ENCODE measurements at places on chromosomes 2 and 18. TPM values are rescaled to one million over a fixed set of nuclear protein-coding genes. Genes with fewer than 3 reads are reported as not detected.
A peak's percentile ranks its signal among the peaks of the same experiment; 100 is the strongest.

DNA sequence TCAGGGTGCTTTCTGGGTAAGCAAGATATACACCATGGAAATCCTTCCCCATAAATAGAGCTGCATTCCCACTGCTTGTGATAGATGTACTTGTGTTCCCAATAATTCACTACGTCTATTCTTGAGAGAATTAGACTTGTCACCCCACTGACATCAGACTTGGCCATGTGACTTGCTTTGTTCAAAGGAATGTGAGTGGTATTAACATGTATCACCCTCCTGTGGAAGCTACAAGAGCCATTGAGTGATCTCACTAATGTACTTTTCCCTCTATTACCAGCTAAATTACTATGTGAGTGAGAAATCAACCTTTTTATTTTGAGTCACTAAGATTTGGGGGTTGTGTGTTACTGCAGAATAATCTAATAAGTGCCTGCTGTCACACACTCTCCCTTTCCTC is 176.0 kb downstream of the CCDC178 start:
- DNase-seq = no peak

GRCh38 chr2:203718087-203718486 is 11.6 kb downstream of the CD28 start:
- DNase-seq = no peak

DNA sequence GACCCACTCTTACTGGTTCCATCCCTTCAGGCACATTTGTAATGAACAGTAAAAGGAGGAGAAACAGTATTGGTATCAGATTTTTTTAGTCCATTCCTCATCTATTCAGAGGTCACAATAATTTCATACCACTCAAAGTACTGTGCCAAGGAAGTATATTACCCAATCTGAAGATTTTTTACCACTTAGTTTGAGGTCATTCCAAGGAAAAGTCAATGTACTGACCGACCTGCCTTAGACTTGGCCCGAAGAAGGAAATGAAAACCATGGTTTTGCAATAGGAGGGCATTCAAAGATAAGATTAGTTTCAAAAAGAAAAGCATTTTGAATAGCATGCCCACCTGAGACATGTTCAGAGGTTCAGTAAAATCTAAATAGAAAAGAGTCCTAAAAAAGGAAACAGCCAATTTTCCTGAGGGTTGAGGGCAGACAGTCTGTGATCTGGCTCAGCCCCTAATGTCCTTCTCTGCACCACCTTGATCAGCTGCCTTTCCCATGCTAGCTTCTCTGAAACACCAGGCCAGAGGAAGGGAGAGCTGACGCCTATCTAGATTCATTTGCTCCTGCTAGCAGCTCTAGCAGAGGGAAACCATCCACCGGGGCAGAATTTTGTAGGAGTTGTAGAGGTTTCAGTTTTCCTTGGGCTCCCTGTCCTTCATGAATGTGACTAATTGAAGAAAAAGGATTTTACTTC is 107.3 kb upstream of the FZD5 start:
- DNase-seq = no peak

DNA sequence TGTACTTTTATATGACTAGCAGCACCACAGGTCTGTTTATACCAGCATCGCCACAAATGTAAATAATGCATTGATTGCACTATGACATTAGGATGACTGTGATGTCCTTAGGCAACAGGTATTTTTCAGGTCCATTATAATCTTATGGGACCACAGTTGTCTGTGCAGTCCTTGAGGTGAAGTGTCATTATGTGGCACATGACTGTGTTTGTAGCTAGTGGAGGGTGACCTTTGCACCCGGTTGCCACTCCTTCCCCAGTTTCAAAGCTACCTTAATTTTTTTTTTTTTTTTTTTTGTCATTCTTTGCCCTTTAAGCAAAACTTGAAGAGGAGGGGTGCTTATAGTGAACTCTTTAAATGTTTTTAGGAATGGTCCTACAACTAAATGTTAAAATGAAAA is 386.4 kb downstream of the THSD7B start:
- peak; percentile 38 for DNase-seq

DNA sequence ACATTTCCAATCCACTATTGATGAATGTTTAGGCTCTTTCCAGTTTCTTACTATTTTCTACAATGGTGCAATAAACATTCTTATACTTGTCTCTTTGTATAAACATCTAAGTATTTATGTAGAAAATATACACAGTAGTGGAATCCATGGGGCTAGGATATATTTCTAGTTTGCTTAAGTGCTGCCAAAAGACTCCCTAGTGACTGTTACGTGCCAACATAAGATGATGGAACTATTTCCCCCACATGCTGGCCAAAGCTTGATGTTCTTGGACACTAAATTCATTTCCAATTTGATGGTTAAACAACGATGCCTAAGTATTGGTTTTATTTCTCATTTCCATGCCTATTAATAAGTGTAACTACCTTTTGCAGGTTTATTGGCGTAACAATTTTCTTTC is 378.4 kb upstream of the HNRNPA3 start:
- DNase-seq = no peak

GRCh38 chr2:48126162-48126561 is 219.9 kb upstream of the FBXO11 start:
- no peak for DNase-seq

DNA sequence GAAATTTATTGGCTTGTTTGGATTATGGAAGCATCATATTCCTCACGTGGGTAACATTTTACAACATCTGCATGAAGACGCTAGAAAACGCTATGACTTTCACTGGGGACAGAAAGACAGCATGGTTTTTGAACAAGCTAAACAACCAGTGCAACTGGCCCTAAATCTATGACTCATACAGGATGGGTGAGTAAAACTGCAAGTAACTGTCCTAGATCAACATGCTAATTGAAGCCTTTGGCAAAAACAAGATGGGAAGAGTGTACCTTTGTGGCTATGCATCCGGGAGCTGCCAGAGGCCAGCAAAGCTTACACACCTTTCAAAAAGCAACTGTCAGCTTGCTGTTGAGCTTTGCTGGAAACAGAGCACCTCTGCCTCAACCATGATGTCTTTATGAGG is 1096.0 kb upstream of the DDX18 start:
- DNase-seq = peak; percentile 84

The CYP27A1 gene
- total RNA-seq = 5.8 TPM

The RNPEPL1 gene
- 25.8 TPM for total RNA-seq

The GKN1 gene
- total RNA-seq = not detected

The RAB12 gene
- 54.9 TPM for total RNA-seq

The CD8B2 gene
- not detected for total RNA-seq

Data from PC-3 (cell line).